ENCODE measurements at places on chromosomes 2 and 18.
A peak's percentile ranks its signal among the peaks of the same experiment; 100 is the strongest.

DNA sequence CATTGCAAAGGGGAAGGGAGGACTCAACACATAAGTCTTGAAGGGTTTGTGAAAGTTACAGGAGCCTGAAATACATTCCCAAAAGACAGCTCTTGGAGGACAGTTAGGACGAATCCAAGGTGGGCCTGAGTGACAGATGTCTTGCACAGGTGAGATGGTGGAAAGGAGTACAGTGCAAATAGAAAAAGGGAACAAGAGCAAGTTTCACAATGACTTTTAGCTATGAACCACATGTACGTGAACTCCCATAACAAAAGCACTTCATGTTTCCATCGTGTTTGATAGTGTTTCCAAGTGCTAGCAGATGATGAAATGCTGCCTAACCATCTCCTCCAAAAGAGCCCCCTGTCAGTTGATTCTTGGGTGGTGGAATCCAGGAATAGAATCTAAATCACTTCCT lies 1.8 kb downstream of the IL18RAP start:
- DNase-seq, result no peak

GRCh38 chr2:99490623-99491461 lies 1.0 kb upstream of the REV1 start:
- no peak for DNase-seq

GRCh38 chr2:241463276-241464135 lies 44.9 kb downstream of the STK25 start:
- DNase-seq, result no peak

DNA sequence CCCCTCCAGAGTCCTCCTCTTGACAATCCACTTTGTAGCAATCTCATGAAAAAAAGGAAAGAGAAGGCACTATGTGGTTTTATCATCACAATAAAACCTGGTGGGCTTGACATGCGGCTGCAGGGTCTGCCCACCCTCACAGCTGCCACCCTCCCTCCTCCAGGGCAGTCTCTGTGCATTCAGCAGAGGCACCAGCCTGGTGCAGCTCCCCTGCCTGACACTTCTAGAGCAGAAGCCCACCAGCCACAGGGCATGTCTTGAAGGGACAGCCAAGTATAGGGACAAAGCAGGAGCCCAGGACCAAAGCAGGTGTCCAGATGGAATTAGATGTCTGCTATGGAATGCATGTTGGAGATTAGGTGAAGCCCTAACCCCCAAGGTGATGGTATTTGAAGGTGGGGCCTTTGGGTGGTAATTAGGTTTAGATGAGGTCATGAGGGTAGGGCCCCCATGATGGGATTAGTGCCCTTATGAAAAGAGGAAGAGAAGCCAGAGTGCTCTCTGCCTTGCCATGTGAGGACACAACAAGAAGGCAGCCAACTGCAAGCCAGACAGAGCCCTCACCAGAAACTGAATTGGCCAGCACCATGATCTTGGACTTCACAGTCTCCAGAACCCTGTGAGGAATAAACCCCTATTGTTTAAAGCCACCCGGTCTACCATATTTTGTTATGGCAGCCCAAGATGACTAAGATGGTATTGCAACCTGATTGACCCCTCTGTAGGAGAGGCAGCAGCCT lies 86.9 kb downstream of the MCFD2 start:
- DNase-seq, result no peak

GRCh38 chr2:20157193-20157891 lies 67.6 kb downstream of the SDC1 start:
- DNase-seq, result no peak

GRCh38 chr2:129772190-129772579 lies 207.3 kb upstream of the RAB6C start:
- DNase-seq, result no peak

- no peak for DNase-seq
Measured at GRCh38 chr2:174903264-174903556, 102.0 kb downstream of the CHN1 start.

- no peak for DNase-seq
Measured at GRCh38 chr2:212147921-212148513, 390.6 kb downstream of the ERBB4 start.

DNA sequence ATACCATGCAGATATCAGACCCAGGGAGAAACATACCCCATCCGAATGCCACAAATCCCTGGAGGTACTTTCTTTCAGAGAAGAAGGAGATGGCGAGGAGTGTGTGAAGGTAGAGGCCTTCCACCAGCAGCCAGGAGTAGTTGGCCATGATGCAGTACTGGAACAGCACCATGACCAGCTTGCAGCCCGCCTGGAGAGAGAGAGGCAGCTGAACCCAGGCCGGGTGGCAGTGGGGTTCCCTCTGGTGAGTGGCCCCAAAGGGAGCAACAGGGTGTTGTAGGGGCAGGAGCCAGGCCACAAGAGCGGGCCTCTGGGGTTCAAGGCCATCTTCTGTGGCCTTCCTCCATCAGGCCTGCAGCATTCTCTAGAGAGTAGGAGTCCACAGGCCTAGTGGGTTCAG lies 30.2 kb downstream of the TMEM37 start:
- no peak for DNase-seq

- DNase-seq, result no peak
Measured at GRCh38 chr2:221204699-221205098, 367.4 kb downstream of the EPHA4 start.

DNA sequence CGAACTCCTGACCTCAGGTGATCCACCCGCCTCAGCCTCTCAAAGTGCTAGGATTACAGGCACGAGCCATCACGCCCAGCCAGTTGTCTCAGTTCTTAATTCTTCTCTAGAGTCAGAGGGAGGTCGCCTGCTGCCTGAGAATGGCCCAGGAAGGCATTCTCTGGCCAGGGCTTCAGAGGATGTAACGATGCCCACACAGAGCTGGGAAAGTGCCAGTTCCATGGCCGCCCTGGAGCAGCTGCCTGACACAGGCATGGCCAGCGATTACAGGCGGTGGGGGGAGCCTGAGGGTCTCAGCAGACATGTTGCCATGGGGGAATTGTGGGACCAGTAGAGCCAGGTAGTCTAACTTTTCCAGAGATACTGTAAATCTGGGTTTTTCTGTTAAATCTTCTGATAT lies 25.6 kb upstream of the DNMT3A start:
- DNase-seq, result no peak

- no peak for DNase-seq
Measured at GRCh38 chr2:19350678-19351401, 7.6 kb downstream of the OSR1 start.

- no peak for DNase-seq
Measured at GRCh38 chr2:26011990-26012856, 21.7 kb upstream of the RAB10 start.

GRCh38 chr2:145653553-145653952 lies 1133.6 kb upstream of the ZEB2 start:
- no peak for DNase-seq

- no peak for DNase-seq
Measured at GRCh38 chr2:68256093-68256450, 3.7 kb upstream of the PPP3R1 start.

GRCh38 chr2:68623820-68624219 lies 19.6 kb upstream of the PROKR1 start:
- DNase-seq, result no peak

GRCh38 chr2:97663962-97664635 lies at the start of gene ACTR1B:
TSS of gene ACTR1B (minus strand) at chr2:97664044. CDS start at chr2:97663890, 154 bp downstream.
- peak; percentile 96 for DNase-seq

DNA sequence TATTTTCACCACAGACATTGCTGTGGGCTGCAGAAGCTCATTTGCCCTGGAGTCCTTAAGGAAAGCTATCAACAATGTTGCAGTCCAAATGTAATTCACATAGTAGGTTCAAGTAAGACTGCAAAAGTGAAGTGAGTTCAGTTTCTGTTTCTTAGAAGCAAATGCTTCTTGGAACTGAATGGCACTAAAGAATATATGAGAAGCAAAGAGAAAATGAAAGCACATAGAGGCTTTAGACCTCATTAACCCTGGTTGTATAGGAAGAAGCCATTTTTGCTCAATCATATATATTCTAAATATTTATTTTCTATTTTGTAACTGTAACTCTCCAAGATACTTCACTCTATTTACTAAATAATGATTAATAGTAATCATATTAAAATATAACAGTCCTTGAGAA lies 292.0 kb downstream of the ZNF804A start:
- no peak for DNase-seq

DNA sequence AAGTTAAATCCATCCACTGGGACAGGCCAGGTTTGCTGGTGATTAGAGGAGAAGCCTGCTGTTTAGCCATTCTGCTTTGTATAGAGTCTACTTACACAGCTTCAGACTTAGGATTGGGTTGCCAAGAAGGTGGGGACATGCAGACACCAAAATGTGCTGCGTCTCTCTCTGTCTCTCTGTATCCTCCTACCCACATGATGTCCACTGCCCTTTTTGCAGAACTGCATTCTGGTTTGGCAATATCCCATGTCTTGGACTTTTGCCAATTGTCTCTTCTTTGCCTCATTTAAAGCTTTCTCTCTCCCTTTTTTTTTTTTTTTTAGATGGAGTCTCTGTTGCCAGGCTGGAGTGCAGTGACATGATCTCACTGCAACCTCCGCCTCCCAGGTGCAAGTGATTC lies 261.1 kb upstream of the FN1 start:
- no peak for DNase-seq

DNA sequence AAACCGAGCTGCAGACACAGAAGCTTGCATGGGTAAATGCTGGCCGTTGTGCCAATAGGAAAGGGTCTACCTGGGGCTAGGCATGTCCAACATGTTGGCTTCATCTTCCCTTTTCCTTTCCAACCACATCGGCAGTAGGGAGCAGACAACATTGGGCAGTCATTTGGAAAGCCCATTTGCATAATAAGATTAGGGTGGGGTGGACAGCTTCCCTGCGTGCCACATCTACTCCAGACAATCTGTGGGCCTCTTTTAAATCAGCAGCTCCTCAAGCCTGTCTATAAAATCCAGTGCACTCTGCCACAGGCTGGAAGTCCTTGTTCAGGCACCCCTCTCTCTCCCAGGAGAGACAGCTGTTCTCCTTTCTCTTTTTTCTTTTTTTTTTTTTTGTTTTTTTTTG lies 203.6 kb upstream of the KYNU start:
- no peak for DNase-seq

DNA sequence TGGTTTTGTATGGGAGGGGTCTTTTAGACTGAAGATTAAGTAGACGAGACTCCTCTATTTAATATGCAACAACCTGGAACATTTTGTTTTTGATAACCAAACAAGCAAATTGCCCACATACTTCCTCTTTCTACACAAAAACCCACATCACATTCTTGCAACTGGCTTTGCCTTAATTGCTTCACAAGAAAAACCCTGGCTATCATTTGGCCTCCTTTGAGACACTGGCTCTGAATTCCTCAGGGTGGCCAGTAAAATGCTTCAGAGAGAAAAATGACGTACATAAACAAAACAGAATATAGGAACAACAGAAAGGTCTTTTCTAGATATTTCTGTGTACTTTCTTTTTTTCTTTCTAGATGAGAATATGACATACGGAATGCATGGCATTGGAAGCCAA lies 103.0 kb downstream of the TRIB2 start:
- no peak for DNase-seq

GRCh38 chr2:238171575-238172187 lies 12.9 kb downstream of the ERFE start:
- no peak for DNase-seq

DNA sequence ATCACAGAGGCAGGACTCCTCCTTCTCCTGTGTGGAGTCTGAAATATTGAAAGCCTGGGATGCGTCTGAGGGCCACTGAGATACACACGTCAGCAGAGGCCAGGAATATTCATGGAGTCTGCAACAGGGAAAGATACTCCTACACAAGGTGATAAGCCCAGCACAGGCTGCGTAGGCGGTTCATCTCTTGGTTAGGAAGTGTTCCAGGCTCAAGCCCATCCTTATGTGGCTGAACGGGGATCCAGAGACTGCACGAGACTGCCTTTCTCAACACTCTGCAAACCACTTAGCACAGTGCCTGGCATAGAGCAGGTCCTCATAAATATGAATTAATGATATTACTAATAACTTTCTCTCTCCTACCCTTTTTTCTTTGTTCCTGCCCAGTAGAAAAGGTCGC lies 29.2 kb upstream of the AGPS start:
- no peak for DNase-seq

- DNase-seq, result no peak
Measured at GRCh38 chr18:23066504-23067039, 68.7 kb upstream of the CABLES1 start.

DNA sequence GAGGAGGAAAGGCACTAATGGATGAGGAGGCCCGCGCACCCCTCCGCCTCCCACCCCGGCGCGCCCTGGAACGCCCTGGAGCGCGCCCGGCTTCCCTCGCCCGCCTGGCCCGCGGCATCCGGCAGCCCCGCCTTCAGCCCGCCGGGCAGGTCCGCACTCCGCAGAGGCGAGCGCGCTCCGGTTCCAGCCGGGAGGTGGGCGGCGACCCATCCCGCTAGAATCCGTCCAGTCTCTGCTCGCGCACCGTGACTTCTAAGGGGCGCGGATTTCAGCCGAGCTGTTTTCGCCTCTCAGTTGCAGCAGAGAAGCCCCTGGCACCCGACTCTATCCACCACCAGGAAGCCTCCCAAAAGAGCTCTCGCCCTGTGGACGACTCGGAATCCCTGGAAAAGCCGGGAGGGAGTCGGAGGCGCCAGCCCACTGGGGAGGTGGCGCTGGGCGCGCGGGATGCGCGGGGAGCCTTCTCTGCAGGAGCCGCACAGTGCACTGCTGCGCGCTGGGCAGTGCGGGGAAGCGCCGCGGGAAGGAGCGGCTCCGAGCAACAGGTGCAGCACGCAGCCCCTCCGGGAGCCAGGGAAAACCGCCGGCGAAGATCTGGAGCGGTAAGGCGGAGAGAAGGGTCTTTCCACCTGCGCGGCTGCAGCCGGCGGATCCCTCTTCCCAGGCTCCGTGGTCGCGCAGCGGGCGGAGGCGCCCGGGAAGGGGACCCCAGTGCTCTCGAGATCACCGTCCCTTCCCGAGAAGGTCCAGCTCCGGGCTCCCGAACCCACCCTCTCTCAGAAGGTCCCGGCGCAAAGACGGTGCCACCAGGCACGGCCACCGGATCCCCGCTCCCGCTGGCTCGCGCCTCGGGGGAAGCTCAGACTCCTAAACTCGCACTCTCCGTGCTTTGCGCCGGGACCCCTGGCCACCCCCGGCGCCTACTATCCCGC lies at the start of gene GALR1:
Gene GALR1 (plus strand): TSS at position 280 of the 932 bp plus-strand sequence. CDS start 701 bp downstream, outside the sequence.
- no peak for DNase-seq

- DNase-seq, result no peak
Measured at GRCh38 chr2:128279009-128279408, 39.7 kb downstream of the HS6ST1 start.

GRCh38 chr2:67515538-67515937 lies 118.4 kb downstream of the ETAA1 start:
- DNase-seq, result no peak

GRCh38 chr2:38128653-38129052 lies 52.7 kb upstream of the CYP1B1 start:
- DNase-seq, result no peak
